Aorta (tissue), 5 donors: ENCODE measurements at places on chromosomes 11 and 22. TPM values are rescaled to one million over a fixed set of nuclear protein-coding genes. Genes with fewer than 3 reads are reported as not detected.

DNA sequence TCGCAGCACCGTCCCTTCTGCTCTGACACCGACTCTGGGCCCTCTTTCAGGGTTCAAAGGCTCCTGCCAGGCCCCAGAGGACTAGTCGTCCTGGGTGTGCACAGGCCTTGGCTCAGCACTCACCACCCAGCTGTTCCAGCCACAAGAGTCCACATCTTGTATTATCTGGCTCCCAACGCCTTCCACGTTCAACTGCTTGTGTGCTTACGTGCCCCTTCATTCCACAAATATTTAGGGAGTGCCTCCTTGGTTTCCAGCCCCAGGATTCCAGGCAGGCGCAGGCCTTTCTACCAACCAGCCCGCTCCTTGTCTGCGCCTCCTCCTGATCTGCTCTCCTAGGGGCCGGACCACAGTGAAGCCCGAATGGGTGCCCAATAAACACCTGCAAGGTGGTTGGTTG lies 70.9 kb downstream of the SCUBE1 start:
- no peak for DNase-seq
- H3K4me3 ChIP-seq = no peak overlapping the region
- no peaks in the 10 kb centered on the region for H3K4me1 ChIP-seq
- H3K27me3 ChIP-seq = no peaks in the 10 kb centered on the region
- H3K36me3 ChIP-seq = no peaks in the 10 kb centered on the region
- no peak overlapping the region for H3K27ac ChIP-seq

GRCh38 chr22:22348127-22348814 lies 103.7 kb downstream of the VPREB1 start:
- H3K4me3 ChIP-seq = no peak overlapping the region
- no peaks in the 10 kb centered on the region for H3K36me3 ChIP-seq
- DNase-seq = no peak

- H3K36me3 ChIP-seq = no peaks in the 10 kb centered on the region
- DNase-seq = no peak
- H3K4me3 ChIP-seq = no peak overlapping the region
- no peaks in the 10 kb centered on the region for H3K27me3 ChIP-seq
- no peak overlapping the region for H3K27ac ChIP-seq
These were observed 9.9 kb downstream of the MICAL2 start for GRCh38 chr11:12120031-12121008.

Gene GVQW3
- total RNA-seq = 3.7 TPM

GRCh38 chr11:69481393-69481844 lies at the start of gene LINC01488:
TSS of gene LINC01488 (plus strand) at chr11:69481663.
- H3K27ac ChIP-seq = no peak within 1 kb of the TSS
- H3K36me3 ChIP-seq = no peaks in the 10 kb centered on the region
- no peak within 1 kb of the TSS for H3K4me3 ChIP-seq
- no peaks in the 10 kb centered on the region for H3K4me1 ChIP-seq

- no peak for DNase-seq
- no peak overlapping the region for H3K27ac ChIP-seq
- no peaks in the 10 kb centered on the region for H3K4me1 ChIP-seq
- H3K4me3 ChIP-seq = no peak overlapping the region
- no peaks in the 10 kb centered on the region for H3K27me3 ChIP-seq
These were observed 91.9 kb upstream of the NTM start for GRCh38 chr11:131278472-131278871.

Gene RFPL3
- not detected for total RNA-seq

GRCh38 chr11:113563766-113564526 lies 88.7 kb upstream of the DRD2 start:
- H3K27me3 ChIP-seq = no peaks in the 10 kb centered on the region
- no peaks in the 10 kb centered on the region for H3K36me3 ChIP-seq
- no peak overlapping the region for H3K27ac ChIP-seq
- no peaks in the 10 kb centered on the region for H3K4me1 ChIP-seq
- DNase-seq = no peak

GRCh38 chr11:37442576-37442975 lies 844.5 kb upstream of the RAG2 start:
- H3K27me3 ChIP-seq = no peaks in the 10 kb centered on the region
- H3K27ac ChIP-seq = no peak overlapping the region
- H3K4me1 ChIP-seq = no peaks in the 10 kb centered on the region

Gene DERL3
- 1.9 TPM for total RNA-seq

DNA sequence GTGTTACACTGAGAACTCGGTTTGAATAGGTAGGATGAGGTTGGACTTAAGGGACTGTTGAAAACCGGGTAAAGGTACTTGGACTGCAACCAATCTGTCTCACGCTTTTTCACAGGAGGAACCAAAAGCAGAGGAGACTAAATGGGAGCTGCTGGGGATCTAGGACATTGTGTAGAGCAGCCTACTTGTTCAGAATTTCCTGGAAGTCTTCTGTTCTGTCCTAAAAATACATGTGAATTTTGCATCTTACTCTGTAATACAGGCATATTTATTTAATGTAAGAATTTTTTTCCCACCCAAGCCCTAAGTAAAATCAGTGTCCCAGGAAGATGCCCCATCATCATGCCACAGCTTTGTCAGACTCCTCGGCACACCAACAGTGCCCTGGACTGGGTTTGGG lies 52.1 kb upstream of the TBCEL start:
- no peak overlapping the region for H3K27ac ChIP-seq
- H3K36me3 ChIP-seq = no peaks in the 10 kb centered on the region
- H3K4me3 ChIP-seq = no peak overlapping the region
- no peaks in the 10 kb centered on the region for H3K4me1 ChIP-seq
- peaks cover 3% of the 10 kb centered on the region for H3K27me3 ChIP-seq

DNA sequence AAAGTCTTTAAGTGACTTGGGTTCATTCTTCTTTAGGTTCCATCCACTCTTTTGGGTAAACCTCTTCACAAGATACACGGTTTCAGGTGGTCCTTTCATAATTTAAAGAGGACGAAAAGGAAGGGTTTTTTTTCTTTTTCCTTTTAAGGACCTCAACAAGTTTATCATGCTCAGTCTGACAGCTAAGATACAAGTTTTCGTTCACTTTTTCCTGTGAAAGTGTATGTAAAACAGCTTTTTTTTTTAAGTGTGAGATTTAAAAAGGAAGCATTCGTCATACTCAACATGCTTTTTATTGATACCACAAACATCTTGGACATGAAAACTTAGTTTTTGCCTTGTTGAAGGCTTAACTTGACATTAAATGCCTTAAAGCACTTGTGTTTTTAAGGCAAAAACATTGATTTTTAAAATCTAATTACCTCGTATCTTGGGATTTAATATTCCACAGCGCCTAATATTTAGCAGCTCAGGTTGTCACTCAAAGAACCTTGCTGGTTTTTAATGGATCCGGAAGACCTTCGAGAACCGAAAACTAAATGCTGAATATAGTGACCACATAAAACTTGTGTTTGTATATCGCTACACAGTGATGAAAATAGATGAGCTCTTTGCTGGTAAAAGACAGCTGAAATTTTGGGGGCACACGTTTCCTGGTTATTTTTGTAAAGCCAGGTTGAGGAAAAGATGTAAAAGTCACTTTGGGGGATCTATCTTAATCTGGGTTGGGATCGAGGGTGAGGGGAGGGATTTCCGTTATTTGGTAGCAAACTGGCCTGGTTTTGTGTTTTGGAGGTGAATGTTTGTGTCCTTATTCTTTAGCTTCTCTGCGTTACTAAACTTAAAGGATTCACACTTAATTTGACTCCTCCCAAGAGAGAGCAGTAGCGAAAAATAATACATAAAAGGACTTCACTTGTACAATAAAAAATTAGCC lies 2.3 kb downstream of the PCF11 start:
- no peaks in the 10 kb centered on the region for H3K27me3 ChIP-seq
- DNase-seq = no peak
- H3K36me3 ChIP-seq = no peaks in the 10 kb centered on the region
- peak overlapping the region; percentile 95 for H3K4me3 ChIP-seq

DNA sequence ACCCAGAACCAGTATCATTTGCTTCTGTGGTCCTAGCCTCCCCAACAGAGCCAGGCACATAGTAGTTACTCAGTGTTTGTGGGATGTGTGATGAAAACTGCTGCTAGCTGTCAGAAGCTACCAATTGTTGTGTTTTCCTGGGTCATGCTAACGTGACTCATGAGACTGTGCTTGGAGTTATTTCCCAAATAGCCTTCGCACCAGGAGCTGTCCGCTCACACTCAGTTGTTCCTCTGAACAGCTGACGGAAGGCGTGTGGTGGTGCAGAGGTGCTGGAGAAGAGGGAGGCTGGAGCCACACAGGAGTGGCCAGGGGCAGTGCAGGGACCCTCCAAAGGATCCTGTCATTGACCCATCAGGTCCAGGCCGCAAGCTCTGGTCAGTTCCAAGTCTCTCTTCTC lies 53.9 kb upstream of the TBCEL start:
- no peak overlapping the region for H3K4me3 ChIP-seq
- H3K27ac ChIP-seq = no peak overlapping the region
- no peaks in the 10 kb centered on the region for H3K4me1 ChIP-seq

Gene OR5A1
- total RNA-seq = not detected

- H3K27ac ChIP-seq = peak overlapping the region; percentile 78
- no peaks in the 10 kb centered on the region for H3K4me1 ChIP-seq
- H3K4me3 ChIP-seq = peak overlapping the region; percentile 82
- H3K36me3 ChIP-seq = no peaks in the 10 kb centered on the region
- DNase-seq = no peak
- no peaks in the 10 kb centered on the region for H3K27me3 ChIP-seq
These were observed 864 bp upstream of the EHBP1L1 start for GRCh38 chr11:65574811-65575567.

Gene GGTLC2
- total RNA-seq = not detected

DNA sequence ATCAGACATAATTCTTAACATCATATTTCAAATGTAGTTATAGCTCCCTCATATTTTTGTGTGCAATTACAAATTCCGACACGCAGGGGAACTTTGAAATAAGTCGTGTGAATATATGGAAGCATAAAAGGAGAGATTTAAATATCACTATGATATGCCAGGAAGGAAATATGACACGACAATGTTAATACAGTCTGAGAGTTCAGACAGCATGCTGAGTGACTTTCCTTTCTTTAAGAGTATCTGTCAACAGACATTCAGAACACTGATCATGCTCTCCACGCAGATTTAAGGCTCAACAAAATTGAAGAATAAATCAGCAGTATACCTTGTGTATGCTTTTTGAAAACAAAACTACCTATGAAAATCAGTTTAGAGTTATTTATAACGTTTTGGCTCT lies 232.6 kb upstream of the CARD18 start:
- no peak overlapping the region for H3K4me3 ChIP-seq
- H3K36me3 ChIP-seq = no peaks in the 10 kb centered on the region
- no peak for DNase-seq
- H3K27ac ChIP-seq = no peak overlapping the region
- H3K4me1 ChIP-seq = no peaks in the 10 kb centered on the region
- no peaks in the 10 kb centered on the region for H3K27me3 ChIP-seq

Gene GPR83
- not detected for total RNA-seq

DNA sequence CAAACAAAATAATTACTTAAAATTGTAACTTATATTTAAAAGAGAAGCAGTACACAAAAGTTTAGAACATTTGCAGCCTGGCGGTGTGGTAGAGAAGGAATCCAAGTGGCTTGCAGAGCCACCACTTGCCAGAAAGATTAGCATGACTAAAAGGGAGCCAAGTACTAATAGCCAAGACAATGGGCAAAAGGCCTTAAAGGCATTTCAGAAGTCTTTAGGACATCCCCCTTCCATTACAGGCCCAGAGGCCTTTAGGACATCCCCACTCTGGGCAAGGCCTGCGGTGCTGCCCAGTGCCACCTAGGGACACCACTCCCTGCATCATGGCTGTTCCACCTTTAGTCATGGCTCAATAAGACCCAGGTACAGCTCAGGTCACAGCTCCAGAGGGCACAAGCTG lies 32.4 kb downstream of the TMEM225 start:
- H3K27ac ChIP-seq = no peak overlapping the region
- no peaks in the 10 kb centered on the region for H3K36me3 ChIP-seq
- H3K27me3 ChIP-seq = no peaks in the 10 kb centered on the region
- no peaks in the 10 kb centered on the region for H3K4me1 ChIP-seq
- no peak for DNase-seq
- no peak overlapping the region for H3K4me3 ChIP-seq

GRCh38 chr22:41699264-41700107 lies at the start of gene MEI1:
TSS of gene MEI1 (plus strand) at chr22:41699503. CDS start at chr22:41699539, 36 bp downstream.
- no peaks in the 10 kb centered on the region for H3K36me3 ChIP-seq
- no peaks in the 10 kb centered on the region for H3K4me1 ChIP-seq
- H3K27ac ChIP-seq = no peak within 1 kb of the TSS
- no peak within 1 kb of the TSS for H3K4me3 ChIP-seq
- H3K27me3 ChIP-seq = no peaks in the 10 kb centered on the region

Gene MPEG1
- total RNA-seq = 27.0 TPM

Gene PES1
- total RNA-seq = 42.4 TPM

GRCh38 chr11:93719310-93719709 lies 22.0 kb downstream of the TAF1D start:
- no peaks in the 10 kb centered on the region for H3K4me1 ChIP-seq
- no peak for DNase-seq
- H3K4me3 ChIP-seq = no peak overlapping the region
- no peak overlapping the region for H3K27ac ChIP-seq
- H3K36me3 ChIP-seq = no peaks in the 10 kb centered on the region
- no peaks in the 10 kb centered on the region for H3K27me3 ChIP-seq

- no peaks in the 10 kb centered on the region for H3K36me3 ChIP-seq
- no peaks in the 10 kb centered on the region for H3K4me1 ChIP-seq
- DNase-seq = no peak
- no peaks in the 10 kb centered on the region for H3K27me3 ChIP-seq
These were observed 128.7 kb upstream of the TOP3B start for GRCh38 chr22:22111267-22111751.

DNA sequence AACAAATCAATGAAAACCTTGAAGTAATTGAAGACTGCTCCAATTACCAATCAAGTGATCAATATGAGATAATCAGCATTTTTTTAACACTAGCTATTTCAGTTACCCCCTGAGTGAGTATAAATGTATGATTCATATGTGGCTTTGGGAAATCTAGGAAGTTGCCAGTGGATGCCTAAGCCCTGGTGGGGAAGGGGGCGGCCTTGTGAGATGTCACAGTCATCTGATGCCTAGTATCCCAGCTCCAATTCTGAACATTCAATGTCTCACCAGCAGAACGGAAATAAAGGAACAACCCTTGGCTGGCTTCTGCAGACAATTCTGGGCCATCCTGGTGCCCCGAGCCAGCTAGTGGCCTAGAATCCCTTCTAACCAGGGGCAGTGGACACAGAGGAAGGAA lies 58.5 kb upstream of the TIMP3 start:
- H3K36me3 ChIP-seq = no peaks in the 10 kb centered on the region
- H3K27me3 ChIP-seq = no peaks in the 10 kb centered on the region
- H3K4me1 ChIP-seq = no peaks in the 10 kb centered on the region

Gene POU2AF2
- not detected for total RNA-seq

- no peaks in the 10 kb centered on the region for H3K4me1 ChIP-seq
- no peak for DNase-seq
- H3K27me3 ChIP-seq = no peaks in the 10 kb centered on the region
- H3K36me3 ChIP-seq = no peaks in the 10 kb centered on the region
- H3K27ac ChIP-seq = no peak overlapping the region
These were observed 2.1 kb upstream of the ANAPC15 start for GRCh38 chr11:72114570-72114969.

- no peaks in the 10 kb centered on the region for H3K27me3 ChIP-seq
- no peak overlapping the region for H3K4me3 ChIP-seq
- H3K4me1 ChIP-seq = peaks cover 3% of the 10 kb centered on the region
- H3K27ac ChIP-seq = no peak overlapping the region
- no peaks in the 10 kb centered on the region for H3K36me3 ChIP-seq
- DNase-seq = no peak
These were observed 1.0 kb upstream of the ALKBH8 start for GRCh38 chr11:107566569-107566968.

GRCh38 chr11:11297578-11297977 lies 55.5 kb downstream of the CSNK2A3 start:
- no peak overlapping the region for H3K27ac ChIP-seq
- H3K27me3 ChIP-seq = no peaks in the 10 kb centered on the region
- no peaks in the 10 kb centered on the region for H3K4me1 ChIP-seq
- H3K36me3 ChIP-seq = no peaks in the 10 kb centered on the region
- no peak for DNase-seq

Gene CDCA5
- total RNA-seq = 0.81 TPM

- no peak overlapping the region for H3K27ac ChIP-seq
- no peak for DNase-seq
- no peak overlapping the region for H3K4me3 ChIP-seq
- no peaks in the 10 kb centered on the region for H3K36me3 ChIP-seq
- H3K27me3 ChIP-seq = no peaks in the 10 kb centered on the region
These were observed 59.1 kb downstream of the ETS1 start for GRCh38 chr11:128528294-128528693.
